ENCODE measurements at places on chromosomes 6 and 20.

DNA sequence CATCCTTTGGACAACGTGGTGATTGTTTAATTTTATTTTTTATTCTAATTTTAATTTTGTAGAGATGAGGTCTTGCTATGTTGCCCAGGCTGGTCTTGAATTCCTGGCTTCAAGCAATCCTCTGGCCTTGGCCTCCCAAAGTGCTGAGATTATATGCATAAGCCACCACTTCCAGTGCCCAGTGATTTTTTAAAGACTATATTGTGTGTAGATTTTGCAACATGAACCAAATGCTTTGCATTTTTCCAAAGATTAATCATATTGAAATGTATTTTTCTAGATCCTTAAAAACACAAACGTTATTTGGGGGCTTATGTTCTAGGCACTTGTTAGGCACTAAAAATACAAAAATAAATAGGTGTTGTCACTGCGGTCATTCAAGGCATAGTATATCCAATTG lies 117.6 kb upstream of the CCN2 start:
- no peak for DNase-seq

- DNase-seq: no peak
Measured at GRCh38 chr20:15739035-15739434, 834.2 kb downstream of the KIF16B start.

DNA sequence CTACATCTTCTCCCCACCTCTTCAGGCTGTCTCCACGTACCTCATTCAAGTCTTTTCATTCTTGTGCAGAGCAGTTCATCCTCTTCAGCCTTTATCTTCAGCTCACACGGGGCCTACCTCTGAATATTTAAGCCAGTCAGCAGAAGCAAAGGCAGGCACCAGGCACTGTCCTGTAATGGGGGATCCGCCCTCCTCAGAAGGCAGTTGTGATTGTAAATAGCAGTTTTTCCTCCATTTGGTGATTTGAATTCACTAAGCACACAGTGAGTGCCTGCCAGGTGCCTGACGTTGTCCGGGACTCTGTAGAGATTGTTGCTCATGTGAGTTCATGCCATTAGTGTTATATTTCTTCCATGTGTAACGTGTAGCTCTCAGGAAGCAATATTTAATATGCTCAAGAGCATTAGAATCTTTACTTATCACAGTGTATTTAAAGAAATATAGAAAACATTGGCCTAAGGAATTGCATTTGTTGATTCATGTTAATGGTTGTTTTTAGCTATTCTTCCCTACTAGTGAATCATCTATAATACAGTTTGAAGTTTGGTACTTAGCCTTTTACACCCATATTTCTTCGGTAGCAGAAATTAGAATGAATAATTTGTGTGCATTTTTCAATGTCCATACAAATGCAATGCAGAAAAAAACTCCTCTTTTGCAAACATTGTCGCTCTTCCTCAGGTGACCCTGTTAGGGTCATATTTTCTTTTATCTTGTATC lies 17.9 kb downstream of the BPHL start:
- DNase-seq: no peak

DNA sequence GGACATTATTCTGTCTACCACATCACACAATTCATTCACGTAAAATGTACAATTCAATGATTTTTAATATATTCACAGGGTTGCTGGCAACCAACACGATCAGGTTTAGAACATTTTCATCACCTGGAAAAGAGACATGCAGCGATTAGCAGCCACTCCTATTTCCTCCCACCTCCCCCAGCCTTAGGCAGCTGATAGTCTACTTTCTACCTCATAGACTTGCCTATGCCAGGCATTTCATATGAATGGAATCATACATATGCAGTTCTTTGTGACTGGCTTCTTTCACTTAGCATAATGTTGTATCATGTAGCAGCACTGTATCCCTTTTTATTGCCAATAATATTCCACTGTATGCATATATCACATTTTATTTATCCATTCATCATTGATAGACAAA lies 31.5 kb upstream of the CTNNBL1 start:
- DNase-seq: no peak

DNA sequence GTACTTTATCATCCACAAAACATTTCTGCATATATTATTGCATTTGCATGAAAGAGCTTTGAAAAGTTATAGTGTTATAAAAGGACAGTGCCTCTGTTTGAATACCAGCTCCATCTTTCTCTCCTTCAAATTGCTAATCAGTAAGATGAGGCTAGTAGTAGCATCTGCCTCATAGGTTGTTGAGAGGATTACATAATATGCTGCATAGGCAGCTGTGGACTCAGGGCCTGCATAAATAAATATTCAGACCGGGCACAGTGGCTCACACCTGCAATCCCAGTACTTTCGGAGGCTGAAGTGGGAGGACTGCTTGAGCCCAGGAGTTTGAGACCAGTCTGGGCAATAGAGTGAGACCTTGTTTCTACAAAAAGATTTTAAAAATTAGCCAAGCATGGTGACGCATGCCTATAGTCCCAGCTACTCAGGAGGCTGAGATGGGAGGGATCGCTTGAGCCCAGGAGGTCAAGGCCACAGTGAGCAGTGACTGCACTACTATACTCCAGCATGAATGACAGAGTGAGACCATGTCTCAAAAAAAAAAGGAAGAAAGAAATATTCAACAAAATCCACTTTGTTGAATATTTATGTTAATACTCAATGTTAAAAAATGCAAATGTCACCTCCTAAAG lies 18.3 kb upstream of the SEC63 start:
- DNase-seq: no peak

DNA sequence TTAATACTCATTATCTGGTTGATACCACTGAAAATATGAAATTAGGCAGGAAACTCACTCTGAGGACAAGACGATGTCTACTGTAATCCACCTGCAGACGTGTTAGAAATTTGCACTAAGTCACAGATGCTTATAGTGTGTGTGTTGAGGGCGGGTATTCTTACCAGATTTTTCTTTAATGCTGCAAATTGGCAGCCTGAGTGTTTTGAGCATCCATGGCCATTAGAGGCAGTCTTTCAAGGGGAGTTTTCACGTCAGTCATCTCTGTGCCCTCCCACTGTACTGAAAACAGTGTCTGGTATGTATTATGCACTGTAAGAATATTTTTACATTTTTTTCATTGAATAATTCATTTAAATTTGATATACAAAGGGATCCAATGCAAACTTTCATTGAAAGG lies 266.5 kb upstream of the QKI start:
- DNase-seq: no peak

DNA sequence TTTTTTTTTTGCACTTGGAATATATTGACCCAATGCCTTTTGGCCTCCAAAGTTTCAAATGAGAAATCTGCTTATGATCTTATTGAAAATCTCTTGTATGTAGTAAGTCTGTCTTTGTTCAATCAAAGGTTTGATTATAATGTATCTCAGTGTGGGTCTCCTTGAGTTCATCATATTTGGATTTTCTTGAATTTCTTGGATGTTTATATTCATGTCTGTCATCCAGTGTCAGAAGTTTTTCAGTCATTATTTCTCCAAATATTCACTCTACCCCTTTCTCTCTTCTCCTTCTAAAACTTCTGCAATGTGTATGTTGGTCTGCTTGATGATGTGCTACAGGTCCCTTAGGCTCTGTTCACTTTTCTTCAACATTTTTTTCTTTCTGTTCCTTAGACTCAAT lies 95.9 kb upstream of the PTPRK start:
- no peak for DNase-seq

- DNase-seq: no peak
Measured at GRCh38 chr20:17688965-17689364, 6.9 kb upstream of the RRBP1 start.

DNA sequence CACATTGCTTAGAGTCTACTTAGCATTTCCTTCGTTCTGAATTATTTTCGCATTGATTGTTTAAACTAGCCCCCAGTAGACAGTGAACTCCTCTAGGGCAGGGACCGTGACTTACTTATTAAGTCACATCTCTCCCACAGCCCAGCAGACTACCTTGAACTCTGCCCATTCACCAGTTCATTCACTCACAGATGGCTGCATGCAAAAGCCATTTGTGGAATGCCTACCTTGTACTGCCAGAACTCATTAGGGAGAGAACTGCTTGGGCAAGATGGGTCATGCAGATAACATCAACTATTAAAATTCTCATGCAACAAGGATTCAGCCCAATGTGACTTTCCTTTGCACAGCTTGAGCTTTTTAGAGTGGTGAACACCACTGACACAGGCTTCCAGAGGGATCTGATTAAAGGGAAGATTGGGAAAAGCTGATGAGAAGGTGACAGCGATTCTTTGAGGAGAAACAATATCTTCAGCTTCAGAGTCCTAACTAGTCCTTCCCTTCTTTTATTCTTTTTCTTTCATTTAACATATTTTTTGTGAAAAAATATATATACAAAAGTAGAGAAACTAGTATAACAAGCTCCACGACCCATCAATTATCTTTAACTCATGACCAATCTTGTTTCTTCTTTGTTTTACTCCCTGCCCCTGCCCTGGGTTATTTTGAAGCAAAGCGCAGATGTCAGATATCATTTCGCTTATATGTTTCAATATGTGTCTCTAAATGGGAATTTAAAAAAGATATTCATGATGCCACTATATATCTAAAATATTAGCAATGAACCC lies 273.9 kb downstream of the CDC5L start:
- no peak for DNase-seq

GRCh38 chr6:8492536-8493133 lies 57.3 kb upstream of the SLC35B3 start:
- DNase-seq: no peak

- DNase-seq: no peak
Measured at GRCh38 chr6:34108176-34108575, 37.7 kb downstream of the GRM4 start.

GRCh38 chr20:40630713-40631112 lies 58.3 kb downstream of the MAFB start:
- no peak for DNase-seq

DNA sequence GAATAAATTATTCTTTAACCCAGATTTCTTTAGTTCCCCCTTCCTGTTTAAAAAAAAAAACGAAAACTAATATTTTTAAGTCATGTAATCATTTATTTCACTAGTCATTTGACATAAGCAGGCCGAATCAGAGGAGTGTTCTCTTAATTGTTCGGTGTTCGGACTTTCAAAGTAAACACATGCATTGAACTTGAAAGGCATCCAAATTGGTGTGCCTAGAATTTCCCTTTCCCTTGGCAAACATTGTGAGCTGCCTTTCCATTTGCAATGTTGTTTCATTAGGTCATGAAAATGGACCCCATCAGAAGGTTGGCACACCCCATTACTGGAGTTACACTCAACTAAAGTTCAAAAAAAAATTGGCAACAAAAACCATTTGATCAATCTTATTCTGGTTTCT lies 283.0 kb upstream of the MARCKS start:
- no peak for DNase-seq

DNA sequence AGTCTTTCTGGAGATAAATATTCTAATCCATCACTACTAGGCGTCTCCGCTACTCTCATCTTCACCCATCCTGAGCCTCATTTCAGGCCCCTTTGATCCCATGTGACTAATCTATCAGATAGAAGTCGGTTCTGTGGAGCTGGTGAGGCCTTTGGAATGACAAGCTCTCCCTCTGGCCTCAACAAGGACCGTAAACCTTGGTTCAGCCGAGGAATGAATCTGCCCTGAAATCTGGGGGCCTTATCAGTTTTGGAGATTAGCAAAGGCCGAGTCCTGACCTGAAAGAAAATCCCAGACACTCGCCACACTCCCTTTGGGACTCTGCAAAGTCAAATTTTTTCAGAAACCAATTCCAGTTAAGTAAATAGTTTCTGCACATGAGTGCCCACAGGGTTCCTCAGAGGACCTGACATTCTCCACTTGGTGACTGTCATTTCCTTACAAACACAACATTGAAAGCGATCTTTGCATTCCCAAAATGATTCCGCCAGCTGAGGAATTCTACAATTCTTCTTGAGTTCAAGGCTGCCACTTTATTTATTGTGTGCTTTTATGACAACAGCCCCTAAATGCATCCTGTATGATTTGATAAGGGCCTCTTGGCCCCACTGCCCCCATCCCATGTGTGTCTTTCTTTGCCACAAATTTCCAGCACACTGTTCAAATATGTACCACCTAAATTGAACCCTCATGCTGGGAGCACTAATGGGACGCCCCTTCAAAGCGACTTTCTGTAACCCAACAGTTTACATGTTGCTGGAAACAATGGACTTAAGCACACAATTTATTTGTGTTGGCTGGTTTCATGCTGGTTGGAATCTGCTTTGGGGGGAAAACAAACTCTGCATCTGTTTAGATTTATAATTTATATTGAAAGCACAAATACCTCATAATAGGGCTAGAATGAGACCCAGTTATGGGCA lies 10.0 kb upstream of the RIPOR3 start:
- no peak for DNase-seq

GRCh38 chr20:7151676-7152470 lies 384.4 kb downstream of the BMP2 start:
- DNase-seq: no peak

- DNase-seq: no peak
Measured at GRCh38 chr6:39054577-39055142, 6.1 kb downstream of the GLP1R start.

DNA sequence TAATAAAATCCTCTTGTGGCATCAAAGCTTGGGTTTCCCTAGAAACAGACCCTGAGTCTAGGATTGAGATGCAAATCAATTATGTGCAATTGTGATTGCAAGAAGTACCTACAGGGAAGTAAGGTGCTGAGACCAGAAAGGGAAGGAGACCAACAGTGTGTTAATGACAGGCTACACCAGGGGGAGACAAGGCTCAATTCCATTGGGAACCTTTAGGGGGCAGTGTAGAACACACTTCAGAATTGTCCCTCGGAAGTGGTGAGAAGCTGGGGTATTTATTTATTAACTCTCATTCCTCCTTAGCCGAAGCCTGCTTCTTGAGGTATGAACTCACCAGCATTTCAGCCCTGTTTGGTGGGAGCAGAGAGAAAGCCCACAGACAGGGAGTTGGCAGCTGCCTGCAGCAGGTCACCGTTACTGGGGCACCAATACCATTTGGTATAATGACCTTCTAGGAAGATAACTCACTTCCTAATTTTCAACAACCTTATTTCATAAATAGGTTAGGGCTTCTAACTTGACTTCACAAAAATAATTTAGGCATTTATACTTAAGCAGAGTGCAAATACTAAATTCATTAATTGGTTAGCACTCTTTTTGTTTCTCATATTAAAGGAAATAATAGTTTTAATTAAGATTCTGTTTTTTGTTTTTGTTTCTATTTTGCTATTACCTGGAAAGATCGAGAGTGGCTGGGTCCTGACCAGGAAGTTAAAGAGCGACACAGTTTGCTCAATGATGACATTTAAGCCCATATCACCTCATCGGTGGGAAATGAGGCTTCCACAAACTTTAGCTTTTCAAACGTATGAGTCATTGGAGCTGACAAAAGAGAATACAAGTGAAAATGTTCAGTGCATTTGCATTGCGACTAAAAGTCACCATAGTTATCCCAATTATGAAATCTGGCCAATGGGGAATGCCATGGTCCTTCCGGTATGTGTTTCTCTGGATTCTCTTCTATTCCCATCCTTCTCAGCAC lies 94.8 kb downstream of the BTBD3 start:
- DNase-seq: peak; percentile 81

DNA sequence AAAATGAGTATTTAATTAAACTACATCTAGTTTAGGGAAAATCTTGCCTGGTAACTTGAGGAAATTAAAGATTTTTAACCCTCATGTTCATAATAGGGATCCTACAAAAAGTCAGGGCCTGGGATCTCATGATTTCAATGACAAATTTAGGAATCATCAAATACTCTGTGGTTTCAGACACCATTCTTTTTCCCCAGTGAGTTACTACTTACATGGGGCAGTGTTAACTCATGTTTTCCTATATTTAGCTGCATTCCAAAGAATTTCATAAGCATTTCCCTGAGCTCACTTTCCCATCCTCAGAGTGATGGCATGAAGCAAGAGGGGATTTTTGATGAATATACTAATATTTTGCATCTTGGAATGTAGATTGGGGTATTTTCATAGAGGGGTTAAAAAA lies 321.7 kb downstream of the CENPW start:
- no peak for DNase-seq

Data from KG1 (cell line).